ENCODE measurements at places on chromosomes 1 and 21.

GRCh38 chr1:188128761-188129160, 1300.0 kb downstream of the PLA2G4A start:
- no peak for ATAC-seq

DNA sequence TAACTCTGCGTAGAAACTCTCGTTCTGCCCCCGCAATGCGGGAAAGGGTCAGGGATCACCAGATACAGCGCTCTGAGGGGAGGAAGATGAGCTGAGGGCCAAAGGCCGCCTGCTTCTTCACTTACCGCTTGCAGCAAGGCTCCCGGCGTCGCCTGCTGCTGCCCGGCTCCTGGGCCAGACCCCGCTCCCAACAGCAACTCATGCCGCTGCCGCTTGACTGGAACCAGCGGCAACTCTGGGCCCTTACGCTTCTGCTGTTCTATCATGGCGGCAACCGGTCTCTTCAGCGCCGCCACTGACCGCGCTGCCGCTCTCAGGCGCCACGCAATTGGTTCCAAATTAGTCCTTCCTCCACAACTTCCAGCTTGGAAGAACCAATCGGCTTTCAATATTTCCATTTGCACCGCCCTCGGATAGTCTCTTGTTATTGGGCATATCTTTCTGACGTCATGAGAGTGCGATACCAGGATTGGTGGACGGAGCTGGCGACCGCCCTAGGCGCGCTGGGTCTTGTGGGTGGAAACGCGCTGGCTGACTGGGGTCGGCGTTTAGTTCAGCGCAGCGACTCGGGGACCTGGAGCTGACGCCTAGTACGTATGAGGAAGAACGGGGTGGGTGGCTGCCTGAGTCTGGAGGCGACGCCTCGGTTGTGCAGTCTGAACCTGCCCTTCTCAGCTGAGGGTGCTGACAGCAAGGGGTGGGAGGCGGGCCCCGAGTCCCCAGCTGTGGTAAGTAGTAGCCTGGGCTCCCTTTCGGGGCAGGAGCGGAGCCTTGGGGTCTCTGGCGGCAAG, at the start of the genes SNRNP40 and ZCCHC17:
Gene SNRNP40 (minus strand): TSS at position 303 of the 791 bp plus-strand sequence. CDS start 37 bp downstream, at position 266.
Gene ZCCHC17 (plus strand): TSS at position 547 of the 791 bp plus-strand sequence. CDS start 13,067 bp downstream, outside the sequence.
- peak; percentile 99 for ATAC-seq

- no peak for ATAC-seq
Observed at GRCh38 chr1:6930732-6931300, 145.6 kb downstream of the CAMTA1 start.

DNA sequence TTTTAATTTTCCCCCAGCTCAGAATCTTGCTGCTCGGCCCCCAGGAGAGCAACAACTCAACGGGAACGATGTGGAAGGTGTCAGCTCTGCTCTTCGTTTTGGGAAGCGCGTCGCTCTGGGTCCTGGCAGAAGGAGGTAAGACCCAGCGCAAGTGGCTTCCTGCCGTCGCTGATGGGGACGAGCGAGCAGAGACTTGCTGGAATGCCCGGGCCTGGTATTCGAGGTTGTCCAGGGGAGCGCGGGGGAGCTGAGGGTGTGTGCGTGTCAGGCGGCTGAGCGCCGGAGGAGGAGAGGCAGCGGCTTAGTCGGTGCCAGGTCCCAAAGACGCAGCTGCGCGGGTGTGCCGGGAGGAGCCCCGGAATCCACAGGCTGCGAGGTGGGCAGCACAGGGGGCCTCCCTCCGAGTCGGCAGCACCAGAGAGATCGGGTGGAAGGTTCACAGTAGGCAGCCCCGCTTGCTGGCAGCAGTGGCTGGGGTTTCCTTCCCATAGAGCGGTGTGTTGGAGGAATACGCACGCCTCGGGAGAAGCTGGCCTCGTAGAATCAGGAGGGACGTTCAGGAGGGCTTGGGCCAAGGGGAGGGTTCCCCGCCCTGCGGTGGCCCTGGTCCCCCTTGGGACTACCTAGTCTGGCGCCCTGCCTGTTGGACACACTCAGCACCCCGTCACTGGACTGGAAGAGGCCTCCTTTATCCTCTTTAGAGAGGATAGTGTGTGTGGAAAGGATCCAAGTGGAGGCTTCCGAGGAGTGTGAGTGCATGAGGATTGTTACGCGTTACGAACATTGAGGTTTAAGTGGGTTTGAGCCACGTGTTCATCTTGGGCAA, 547 bp downstream of the PDPN start:
- peak; percentile 75 for ATAC-seq

DNA sequence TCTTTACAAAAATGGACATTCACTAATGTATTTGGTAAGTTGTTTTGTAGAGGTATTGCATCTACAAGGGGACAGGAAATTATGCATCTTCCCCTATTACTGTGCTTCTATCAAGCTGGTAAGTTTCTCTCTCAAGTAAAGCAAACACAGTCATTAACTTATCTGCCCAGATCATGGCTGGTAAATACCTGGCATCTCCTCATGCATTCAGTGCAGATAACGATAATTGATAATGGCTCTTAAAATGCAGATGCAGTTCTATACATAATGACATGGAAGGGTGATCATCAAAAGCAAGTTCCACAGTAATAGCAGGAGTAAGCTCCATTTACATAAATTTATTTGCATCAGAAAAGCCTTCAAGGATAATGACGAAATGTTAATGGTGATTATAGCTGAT, 122.4 kb downstream of the SIPA1L2 start:
- no peak for ATAC-seq

DNA sequence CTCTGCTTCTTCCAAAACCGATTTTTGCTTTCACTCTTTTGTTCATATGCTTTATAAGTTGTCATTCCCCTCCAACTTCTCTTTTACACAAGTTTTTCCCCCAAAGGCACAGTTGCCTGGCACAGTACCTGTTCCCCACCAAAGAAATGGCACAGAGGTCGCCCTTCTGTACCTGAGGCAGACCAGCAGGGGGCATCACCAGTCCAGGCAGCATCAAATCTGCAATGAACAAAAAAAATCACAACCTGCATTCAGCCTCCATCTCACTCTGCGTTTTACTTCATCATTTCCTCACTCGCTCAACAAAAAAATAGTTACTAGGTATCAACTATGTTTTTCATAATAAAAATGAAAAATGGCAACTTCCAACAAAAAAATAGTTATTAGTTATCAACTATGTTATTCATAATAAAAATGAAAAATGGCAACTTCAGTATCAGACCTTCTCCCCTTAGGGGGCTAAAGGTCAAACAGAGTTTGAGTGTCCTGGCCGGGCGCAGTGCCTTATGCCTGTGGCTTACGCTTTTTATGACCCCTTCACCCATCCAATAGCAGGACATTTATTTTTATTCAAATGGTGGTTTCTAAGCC, 4.1 kb downstream of the EIF2D start:
- ATAC-seq = no peak

GRCh38 chr1:16073490-16074119, at the start of gene FAM131C:
Gene FAM131C, minus strand, starts transcription at chr1:16073651. Its CDS starts 209 bp downstream, at chr1:16073442.
- peak; percentile 57 for ATAC-seq

DNA sequence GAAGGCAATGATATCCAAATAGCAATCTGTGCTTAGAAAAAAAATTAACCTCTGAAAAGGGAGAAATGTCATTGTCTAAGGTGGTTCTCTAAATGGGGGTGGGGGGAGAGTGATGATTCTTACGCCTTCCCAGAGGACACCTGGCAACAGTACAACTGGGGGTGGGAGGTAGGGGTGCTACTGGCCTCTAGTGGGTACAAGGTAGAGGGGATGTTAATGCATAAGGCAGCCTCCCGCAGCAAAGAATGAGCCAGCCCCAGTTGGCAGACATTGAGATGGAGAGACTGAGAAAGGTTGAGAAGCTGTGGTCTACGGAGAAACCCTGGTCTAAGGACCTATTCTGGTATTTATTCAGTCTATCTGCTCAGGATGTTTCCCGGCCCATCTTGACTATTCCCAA, 472.2 kb upstream of the RUNX1 start:
- no peak for ATAC-seq

Measured in gastroesophageal sphincter (tissue), 4 donors.